Stimulated activated CD8-positive, alpha-beta memory T cell treated with anti-CD3 and anti-CD28 coated beads, Interleukin-7, amount 100 ng/mL, for 1 hour (primary cell): ENCODE measurements at places on chromosomes 4 and X.
A peak's percentile ranks its signal among the peaks of the same experiment; 100 is the strongest.

- DNase-seq, result no peak
These were observed 197.8 kb downstream of the EDA start for GRCh38 chrX:69813677-69814076.

DNA sequence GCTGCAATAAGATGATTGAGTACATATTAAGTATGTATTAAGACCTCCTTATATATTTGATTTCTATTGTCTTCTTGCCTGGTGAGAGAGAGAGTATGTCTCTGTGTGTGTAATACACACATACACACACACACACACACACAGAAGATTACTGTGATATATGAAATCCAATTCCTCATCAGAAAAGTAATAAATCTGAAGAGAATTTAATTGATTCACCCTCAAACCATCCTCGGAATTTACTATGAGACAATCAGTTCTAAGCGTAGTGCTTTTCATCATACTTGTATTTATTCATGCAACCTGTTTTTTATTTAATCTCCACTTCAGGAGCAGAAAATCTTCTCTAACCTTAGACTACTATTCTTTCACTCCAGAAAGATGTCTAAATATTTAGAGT, 62.3 kb upstream of the TLL1 start:
- no peak for DNase-seq

GRCh38 chr4:111204797-111205196, 581.9 kb upstream of the PITX2 start:
- DNase-seq, result no peak

DNA sequence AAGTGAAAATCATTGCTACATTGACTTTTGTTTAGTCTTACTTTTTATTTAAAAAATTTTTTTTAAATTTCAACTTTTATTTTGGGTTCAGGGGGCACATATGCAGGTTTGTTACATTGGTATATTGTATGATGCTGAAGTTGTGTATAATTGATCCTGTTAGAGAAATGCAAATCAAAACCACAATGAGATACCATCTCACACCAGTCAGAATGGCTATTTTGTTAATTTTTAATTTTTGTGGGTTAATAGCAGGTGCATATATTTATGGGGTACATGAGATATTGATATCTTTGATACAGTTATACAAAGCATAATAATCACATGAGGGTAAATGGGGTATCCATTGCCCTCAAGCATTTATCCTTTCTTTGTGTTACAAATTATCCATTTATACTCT, 34.1 kb downstream of the RBMX2 start:
- no peak for DNase-seq

- DNase-seq, result no peak
These were observed 24.3 kb upstream of the TEX13C start for GRCh38 chrX:125295337-125295736.

DNA sequence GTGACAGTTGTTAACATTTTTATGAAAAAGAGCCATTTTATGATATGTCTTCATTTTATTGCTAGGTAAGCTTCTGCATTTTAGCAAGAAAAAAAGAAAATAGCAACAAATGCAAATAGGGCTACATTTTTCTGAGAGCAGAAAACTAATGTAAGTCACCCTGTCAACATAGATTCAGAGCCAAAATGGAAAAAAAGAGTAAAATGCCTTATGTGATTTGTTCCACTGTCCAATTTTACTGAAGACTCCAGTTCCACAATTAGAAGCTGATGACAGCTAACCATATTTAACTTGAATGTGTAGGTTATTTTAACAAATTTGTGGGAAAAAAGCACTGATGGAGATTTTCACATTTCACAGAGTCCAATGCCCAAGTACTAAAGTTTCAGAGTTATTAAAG, 772.3 kb downstream of the FAT4 start:
- no peak for DNase-seq

GRCh38 chrX:10062352-10062751, 94.4 kb upstream of the CLCN4 start:
- no peak for DNase-seq

DNA sequence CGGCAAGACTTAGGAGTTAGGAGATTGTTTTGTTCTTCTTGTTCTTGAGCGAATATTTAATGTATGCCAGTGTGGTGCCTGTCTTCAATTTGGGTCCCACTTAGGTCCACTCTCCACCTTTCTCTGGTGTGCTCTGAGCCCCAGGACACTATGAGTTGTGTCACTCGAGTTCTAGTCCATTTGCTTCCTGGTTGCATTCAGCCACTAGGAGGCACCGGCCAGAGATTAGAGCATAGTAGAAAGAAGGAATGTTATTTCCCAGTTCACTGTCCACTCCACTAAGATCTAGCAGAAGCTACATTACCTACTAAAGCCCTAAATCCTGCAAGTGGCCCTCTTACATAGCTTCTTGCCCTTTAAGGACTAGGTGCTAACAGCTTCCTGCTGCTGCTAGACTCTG, 326.9 kb downstream of the NAF1 start:
- DNase-seq, result no peak

GRCh38 chrX:3129256-3129655, 88.0 kb downstream of the ARSF start:
- DNase-seq, result no peak

- no peak for DNase-seq
These were observed 214.6 kb upstream of the FAM241A start for GRCh38 chr4:111930659-111931058.

DNA sequence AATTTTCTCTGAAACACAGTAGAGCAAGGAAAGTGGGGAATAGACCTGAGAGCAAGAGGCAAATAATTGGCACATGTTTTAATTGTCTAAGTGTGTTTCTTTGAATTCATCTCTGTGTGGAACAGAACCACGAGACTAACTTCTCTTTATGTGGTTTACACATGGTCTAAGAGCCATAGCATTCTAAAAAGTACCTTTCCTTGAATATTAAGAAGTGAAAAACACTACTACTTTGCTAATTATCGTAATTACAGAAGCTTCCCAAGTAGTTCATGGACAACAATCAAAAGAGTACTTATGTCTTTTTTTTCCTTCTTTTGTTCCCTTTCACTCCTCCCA, 2.9 kb upstream of the CYBB start:
- DNase-seq, result no peak

GRCh38 chrX:63434665-63435064, 83.5 kb upstream of the SPIN4 start:
- DNase-seq, result no peak

DNA sequence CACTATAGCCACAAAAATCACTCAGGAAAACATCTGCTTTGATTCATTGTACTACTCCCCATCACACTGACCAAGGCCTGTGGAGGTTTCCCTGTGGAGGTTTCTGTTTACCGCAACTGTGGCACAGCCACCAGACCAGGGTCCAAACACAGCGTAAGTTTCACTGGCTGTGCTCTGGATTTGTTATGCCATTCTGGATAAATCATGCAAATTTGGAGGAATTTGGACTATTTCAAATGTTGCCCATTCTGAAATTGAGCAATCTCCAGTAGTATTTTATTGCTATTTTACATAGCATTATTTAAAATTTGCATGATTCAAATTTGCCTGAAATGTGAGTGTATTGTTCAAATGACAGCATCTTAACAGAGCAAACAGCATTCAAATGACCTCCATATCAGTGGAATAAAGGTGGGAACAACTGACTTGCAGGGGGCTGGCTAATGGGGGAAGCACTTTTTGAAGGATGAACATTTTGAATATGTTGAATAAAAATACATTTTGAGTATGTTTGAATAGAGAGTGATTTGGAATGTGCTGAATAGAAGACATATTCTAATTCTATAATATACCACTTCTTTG, 66.1 kb upstream of the ACSL1 start:
- no peak for DNase-seq

DNA sequence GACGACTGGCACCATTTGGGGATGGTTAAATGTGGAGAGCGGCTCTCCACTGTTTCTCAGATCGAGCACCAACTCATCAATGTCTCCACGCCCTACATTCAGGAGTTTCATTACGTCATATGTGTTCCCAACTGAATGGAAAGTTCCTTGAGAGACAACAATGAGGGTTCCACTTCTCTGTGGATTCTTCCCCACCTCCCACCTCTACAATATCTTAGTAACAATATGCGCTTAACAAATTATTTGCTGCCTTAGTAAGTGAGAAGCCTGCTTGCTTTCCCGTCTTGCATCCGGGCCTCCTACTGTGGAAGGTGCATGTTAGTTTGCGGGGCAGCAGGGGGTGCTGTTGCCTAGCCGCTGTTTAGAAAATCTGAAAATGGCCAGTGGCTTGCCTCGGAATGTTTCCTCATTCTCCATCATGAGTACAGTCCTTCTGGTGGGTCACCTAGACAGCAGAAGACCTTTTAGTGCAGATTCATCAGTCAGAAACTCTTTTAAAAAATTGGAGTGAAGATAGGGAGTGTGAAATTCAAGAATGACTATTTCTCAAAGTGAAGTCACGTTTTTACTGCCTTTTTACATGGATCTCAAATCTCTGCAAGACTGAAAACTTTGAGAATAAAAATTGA, 55.7 kb downstream of the PHOX2B start:
- DNase-seq, result no peak

DNA sequence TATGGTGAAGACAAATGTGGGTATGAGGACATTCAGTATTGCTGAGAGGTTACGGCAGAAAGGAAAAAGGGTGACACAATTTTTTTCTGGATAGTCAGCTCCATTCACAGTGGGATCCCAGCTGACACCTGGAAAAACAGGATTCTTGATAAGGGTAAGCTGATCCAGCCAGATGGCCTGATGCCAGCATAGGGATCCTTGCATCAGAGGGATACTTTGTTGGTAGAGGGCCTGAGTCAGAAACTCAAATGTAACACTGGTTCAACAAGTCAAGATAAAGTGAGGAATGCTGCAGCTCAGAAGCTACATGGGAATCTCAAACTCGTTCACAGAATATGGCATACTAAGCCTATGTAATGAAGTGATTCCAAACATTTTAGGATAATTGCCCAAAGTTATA, 726.7 kb downstream of the C4orf33 start:
- DNase-seq, result no peak

DNA sequence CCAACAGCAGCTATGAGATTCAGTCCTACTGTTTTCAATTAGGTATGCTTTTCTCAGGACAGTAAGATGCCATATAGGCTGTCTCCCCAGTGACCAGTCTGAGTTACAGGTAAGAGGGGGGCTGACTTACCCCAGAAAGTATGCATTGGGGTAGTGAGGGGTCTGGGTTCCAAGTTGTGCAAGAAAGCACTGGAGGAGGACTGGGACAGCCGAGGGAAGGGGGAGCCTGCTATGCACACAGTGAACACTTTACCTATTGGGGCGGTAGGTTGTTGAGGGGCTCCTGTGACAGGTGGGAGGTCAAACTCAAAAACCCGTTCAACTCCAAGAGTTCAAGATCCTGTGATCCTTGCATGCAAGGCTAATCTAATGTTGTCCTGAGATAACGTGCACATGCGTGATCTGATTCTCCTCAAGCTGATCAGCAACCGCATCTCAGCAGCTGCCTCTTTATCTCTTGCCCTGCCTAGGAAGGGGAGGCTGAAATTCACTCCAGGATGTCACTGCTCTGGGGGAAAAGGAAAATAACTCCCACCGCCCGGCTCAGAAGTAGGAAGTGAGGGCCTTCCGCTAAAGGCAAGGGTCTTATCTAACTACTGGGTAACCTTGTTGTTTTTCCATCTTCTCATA, 108.8 kb upstream of the KIT start:
- no peak for DNase-seq

DNA sequence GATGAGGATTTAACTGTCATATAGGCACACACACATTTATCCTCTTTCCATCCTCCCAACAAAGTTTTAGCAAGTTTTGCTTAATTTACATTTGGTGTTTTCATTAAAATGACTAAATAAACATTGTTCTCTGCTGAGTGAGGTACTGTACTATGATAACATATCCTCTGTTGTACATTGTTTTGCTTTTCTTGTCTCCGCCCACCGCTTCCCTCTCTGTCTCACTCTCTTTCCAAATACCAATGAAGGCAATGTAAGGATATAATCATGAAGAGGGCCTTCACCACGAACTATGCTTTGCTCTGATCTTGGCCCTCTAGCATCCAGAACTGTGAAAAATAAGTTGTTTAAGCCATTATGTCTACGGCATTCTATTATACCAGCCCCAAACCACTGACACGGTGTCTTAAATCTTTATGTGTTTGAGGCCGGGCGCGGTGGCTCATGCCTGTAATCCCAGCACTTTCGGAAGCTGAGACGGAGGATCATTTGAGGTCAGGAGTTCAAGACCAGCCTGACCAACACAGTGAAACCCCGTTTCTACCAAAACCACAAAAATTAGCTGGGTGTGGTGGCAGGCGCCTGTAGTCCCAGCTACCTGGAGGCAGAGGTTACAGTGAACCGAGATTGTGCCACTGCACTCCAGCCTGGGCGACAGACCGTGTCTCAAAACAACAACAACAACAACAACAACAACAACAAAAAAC, 65.3 kb downstream of the HPRT1 start:
- no peak for DNase-seq

GRCh38 chrX:120213438-120214265, 37.0 kb upstream of the ZBTB33 start:
- peak; percentile 19 for DNase-seq

GRCh38 chr4:76622126-76622525, 187.1 kb downstream of the SHROOM3 start:
- no peak for DNase-seq

GRCh38 chrX:136495043-136495442, 2.3 kb upstream of the HTATSF1 start:
- no peak for DNase-seq

DNA sequence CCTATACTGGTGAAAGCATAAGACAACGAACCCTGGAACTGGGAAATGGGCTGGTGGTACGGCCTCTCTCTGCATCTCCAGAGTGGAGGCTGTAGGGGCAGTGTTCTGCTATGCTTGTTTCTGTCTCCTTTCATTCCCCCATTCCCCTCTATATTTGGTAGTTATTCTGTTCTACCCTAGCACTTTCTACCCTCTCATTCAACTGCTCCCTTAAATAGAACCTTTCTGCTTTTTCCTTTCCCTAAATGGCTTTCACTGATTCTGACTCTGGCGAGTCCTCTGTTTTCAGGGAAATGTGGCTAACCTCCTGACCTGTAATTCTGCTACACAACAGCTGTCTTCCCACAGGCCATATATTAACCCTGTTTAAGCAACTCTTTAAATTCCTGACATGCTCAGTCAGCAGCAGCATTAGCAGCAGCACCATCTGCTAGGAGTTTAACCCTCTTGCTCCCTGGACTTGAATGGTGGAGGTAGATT, 94.2 kb downstream of the CXCL13 start:
- DNase-seq, result no peak

DNA sequence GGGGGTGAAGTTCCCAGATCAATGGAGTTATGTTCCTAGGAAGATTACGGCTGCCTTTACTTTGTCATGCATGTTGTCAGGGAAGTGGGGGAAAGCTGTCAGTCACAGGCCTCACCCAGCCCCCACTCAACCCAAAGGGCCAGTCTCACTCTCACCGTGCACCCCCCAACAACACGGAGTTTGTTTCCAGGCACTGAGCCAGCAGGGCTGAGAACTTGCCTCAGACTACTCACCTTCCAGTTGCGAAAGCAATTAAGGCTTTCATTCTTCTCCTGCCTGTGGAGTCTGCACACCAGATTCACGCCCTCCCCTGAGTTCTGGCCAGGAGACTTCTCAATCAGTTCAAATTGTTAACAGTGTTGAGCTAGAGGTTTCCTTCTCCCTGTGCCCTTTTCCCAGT, 114.3 kb downstream of the SH3BGRL start:
- no peak for DNase-seq
